Femur (tissue), 1 donor: ENCODE measurements at places on chromosomes 6 and 20.
A peak's percentile ranks its signal among the peaks of the same experiment; 100 is the strongest.

GRCh38 chr20:719816-720215, 44.2 kb upstream of the SCRT2 start:
- peak; percentile 33 for DNase-seq

DNA sequence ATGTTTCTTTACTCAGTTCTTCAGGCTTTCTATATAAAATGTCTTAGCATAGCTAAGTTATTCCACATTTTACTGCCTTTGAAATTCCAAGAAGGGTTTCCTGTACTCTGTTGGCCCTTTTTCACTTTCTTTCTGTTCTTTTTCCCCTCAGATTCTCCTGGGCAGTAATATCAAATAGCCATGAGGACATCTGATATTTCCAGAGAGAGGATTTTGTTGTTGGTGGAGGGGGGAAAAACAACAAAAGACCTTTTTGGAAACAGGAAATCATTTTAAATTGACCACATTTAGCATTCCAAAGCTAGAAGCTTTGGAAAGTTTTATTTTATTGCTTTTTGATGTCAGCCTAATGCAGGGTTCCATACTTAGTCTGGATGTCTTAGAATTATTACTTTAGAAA, 445.4 kb downstream of the GJA1 start:
- DNase-seq = no peak

- DNase-seq = no peak
These were observed 10.1 kb downstream of the PKHD1 start for GRCh38 chr6:52077180-52077884.

DNA sequence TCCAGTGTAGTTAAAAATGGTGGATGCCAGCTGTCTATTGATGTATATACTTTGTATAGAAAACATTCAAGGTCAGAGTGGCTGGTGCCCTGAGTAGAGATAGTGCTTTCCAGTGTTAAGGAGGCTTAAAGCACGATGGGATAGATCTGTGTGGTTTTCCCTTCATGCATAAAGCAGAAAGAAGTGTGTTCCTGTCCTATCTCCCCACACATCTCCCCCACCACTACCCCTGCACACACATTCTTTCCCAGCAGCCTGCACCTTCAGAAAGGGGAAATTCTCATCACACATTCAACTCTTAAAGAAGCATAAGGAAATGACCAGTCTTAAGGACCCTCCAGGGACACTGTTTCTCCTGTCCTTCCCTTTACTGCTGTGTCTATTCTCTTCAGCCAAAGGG, 221.7 kb upstream of the TAB2 start:
- no peak for DNase-seq

DNA sequence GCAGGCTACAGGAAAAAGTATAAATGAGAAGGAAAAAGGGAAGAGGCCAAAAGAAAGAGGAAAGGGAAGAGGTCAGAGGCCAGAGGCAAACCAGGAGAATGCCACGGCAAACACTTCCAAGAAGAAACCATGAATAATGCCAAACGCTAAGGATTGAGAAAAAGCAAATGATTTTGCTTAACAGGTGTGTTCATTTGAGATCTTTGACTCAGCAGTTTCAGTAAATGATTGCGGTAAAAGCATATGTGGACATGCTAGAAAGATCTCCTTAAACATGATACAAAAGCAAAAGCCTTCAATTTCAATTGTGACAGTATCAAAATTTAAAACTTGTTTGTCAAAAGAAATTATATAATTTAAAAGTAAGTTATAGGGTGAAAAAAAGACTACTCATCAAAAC, 70.6 kb downstream of the UBE3D start:
- DNase-seq = no peak
